NCI-H1048 (cell line): ENCODE measurements at places on chromosomes 11 and 22.

DNA sequence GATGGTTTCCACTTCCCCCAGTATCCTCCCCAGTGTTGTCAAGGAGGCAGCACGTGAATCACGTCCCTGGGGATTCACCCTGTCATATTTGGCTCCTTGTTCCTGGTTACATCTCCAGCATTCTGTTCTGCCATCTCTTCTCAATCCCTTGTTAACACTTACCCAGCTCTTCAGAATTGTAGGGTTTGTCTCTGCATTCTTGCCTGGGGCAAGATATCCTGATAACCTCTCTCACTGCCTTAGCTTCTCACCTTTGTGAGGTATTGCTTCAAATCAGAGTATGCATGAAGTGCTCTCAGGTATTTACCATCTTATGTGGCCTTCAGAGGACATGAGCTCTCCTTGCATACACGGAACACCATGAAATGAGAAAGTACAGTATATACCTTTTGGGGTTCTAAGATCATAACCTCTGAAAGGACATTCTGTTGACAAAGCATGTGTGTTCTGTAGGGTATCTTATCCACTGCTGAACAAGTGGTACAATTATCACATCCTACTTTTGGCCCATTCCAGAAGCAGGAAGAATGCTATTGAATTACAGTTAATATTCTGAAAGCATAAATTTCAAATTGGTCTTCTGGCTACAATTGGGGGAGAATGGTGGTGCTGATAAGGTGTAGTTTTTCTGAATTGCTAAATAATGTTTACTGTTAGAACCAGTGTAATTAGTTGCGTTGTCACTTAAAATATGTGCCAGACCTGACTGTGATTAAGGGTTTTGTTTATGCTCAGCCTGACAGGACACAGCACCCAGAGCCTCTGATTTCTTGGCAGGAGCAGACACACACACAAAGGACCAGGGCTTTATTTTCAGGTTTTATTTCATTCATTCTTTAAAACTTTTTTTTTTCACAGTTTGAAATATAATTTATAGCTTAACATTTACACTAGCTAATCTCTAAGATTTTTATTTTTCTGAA is 32.7 kb downstream of the VSTM5 start:
- DNase-seq, result no peak

DNA sequence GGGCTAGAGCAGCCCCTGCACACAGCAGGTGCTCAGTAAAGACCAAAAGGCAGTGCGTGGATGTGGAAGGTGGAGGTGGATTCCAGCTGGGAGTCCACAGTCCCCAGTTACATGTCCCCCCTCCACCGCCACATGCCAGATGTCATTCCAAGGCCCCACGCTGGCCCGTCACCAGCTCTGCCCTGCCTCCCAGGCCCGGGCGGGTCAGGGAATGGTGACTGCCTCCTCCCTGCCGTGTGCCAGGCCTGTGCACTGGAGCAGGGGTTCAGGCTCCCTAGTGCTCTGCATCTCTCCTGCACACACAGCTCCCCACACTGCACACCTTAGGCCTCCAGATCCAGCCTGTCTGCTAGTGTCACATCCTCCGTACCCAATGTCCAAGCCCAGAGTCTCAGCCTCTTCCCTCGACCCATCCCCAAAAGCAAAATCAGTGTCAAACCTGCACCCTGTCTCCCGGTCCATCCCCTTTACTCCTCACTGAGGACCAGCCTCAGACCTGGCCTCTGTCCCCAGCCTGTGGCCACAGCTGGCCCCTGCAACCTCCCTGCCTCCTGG is 40.2 kb upstream of the PRODH start:
- no peak for DNase-seq

DNA sequence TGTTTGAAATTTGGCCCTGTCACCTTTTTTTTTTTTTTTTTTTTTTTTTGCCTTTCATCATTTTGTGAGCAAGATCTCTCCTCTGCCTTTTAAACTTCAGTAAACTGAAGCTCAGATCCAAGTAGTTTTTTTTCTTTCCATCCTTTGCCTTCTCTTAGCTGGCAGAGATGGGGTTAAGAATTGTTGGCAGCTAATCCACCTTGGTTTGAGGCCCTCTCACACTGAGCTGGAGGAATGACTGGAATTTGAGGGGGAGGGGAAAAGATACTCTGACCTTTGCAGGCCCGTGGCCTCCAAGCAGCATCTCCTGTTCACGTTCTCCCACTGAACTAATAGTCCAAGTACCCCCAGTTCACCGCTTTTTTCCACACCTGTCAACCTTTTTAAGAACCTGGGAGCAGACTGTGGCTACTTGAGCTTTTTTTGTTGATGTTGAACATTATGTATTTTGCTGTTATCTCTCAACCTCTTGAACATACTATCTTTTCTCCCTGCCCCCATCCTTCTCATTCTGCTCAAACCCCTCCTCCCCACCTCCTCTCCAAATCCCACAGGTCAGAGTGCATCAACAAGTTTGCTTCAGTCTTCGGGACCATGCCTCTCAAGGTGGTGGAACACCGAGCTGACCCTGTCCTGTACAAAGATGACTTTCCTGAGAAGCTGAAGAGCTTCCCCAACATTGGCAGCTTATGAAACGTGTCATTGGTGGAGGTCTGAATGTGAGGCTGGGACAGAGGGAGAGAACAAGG is 66.2 kb downstream of the ALX4 start:
- DNase-seq, result no peak

- no peak for DNase-seq
Measured at GRCh38 chr22:50027639-50028537, 15.3 kb upstream of the IL17REL start.

DNA sequence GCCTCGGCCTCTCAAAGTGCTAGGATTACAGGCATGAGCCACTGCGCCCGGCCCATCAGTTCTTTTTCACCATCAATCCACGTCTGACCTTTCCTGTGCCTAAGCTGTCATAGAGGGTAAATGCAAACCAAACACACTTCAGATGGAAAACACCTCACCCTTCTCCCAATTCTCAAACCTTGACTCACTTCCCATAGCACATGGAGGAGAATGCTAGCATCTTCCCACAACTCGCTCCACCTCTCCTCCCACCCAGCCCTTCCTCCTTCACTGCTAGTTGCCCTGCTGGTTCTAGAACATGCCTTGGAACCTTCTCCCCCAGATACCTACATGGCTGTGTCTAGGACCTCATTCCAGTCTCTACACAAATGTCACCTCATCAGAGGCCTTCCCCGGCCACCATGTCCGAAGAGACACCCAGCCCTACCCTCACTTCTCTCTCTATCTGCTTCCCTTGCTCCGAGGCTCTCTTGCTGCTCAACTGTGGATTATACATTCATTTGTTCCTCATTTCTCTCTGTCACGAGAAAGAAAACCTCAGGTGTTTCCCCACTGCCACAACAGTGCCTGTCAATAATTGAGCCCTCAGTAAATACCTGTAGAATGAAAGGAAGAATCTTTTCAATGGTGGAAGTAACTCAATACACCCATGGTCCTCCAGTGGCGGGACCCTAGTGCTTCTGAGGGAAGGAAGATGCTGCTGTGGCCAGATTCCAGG is 21.3 kb upstream of the NCF4 start:
- DNase-seq, result no peak

DNA sequence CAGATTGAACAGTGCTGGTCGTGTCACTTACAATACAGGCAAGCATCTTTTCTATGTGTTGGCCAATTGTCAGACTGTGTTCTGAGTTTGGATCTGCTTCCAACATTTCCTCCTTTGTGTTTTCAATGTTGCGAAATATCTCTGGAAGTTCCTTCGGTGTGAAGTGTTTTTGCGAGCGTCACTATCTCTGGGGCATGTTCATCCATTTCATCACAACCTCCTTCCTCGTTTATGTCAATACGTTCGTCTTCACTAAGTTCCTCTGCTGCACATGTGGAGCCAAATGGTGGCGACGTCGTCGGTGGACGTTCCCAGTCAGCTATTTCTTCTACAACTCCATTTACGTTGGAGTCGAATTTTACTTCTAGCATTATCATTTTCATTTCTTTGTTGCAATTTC is 100.2 kb upstream of the LMO1 start:
- DNase-seq, result no peak

DNA sequence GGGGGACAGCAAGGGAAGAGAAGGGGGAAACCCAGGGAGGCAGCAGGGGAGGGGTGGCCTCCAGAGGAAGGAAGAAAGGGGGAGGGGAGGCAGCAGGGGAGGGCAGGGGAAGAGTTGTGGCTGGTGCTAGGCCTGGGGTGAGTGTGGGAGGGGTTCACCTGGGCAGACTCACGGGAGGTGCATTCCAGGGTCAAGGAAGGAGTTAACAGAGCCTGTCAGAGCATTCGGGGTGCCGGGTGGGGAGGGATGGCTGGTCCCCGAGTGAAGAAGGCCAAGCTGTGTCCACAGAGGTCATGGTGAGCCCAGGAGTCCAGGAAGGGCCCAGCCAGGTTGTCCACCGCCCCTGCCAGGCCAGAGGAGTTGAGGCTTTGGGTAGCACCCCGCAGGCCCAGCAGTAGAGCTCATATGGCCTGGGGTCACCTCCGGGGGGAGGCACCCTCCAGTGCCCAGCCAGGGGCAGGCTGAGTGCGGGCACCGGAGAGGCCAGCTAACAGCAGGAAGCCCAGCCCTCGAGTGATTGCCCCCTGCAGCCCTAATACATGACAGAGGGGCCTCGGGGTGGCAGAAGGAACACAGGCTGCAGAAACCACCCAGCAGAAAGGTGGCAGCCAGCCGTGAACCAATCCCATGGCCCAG is 31.1 kb upstream of the PPARA start:
- no peak for DNase-seq

- DNase-seq, result no peak
Measured at GRCh38 chr11:31531293-31531692, 21.7 kb downstream of the ELP4 start.

- no peak for DNase-seq
Measured at GRCh38 chr11:123425367-123425766, 4.7 kb upstream of the GRAMD1B start.

- DNase-seq, result no peak
Measured at GRCh38 chr11:58433638-58434203, 5.8 kb upstream of the OR5B2 start.
